ENCODE measurements at places on chromosomes 11 and 22.

DNA sequence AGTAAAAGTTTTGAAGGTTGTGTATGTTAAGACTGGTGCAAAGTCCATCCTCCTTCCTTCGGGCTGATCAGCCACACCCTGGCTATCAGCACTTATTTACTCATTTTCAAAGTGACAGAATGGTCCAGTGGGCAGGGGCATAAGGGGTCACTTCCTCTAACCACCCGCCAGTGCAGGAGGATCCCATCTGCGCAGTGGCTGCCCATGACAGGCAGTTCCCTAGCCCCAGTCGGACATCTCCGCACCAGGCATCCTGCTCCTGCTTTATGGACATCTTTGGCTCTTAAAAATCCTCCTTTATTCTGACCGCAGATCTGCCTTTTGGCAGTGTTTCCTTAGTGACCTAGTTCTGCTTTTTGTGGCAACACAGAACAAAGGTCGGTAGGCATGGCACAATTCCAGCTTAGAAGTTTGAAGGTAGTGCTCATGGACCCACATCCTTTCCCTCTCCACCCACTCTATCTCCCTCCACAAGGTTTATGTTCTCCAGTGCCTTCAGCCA, 55.9 kb downstream of the BMAL1 start:
- DNase-seq = no peak

- no peak for DNase-seq
These were observed 3.3 kb downstream of the TMEM121B start for GRCh38 chr22:17117890-17118289.

DNA sequence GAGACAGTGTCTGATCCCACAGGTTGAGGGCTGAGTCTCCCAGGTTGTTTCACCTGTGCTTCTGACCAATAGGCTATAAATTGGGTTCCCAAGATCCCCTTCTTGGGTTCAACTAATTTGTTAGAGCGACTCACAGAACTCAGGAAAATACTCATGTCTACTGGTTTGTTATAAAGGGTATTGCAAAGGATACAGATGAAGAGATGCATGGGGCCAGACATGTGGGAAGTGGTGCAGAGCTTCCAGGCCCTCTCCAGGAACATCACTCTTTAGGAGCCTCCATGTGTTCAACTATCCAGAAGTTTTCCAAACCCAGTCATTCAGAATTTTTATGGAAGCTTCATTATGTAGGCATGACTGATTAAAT, 4.7 kb downstream of the KLHL22 start:
- no peak for DNase-seq

- DNase-seq = no peak
These were observed 41.2 kb upstream of the KLHL35 start for GRCh38 chr11:75474240-75474639.

- DNase-seq = no peak
These were observed 85.2 kb upstream of the ARHGAP20 start for GRCh38 chr11:110797453-110797852.

DNA sequence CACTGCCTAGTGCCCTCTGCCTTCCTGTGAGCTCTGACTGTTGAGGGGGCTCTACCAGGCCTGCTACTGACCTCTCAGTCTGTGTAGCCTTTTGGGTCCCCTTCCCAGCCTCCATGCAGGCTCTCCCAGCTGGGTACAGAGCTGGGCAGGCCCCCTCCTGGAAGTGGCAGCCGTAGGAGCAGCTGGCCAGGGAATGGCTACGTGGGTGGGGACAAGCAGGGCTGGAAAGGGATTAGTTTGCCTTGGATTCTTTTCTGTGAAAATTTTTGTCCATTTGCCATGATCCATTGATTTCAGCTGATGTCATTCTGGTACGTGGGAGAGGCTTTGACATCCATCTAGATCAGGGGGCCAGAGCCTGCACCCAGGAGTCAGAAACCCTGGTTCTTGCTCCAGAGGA, 23.9 kb upstream of the NECTIN1 start:
- DNase-seq = no peak

- DNase-seq = no peak
These were observed 28.0 kb downstream of the OR8D1 start for GRCh38 chr11:124285610-124286344.

DNA sequence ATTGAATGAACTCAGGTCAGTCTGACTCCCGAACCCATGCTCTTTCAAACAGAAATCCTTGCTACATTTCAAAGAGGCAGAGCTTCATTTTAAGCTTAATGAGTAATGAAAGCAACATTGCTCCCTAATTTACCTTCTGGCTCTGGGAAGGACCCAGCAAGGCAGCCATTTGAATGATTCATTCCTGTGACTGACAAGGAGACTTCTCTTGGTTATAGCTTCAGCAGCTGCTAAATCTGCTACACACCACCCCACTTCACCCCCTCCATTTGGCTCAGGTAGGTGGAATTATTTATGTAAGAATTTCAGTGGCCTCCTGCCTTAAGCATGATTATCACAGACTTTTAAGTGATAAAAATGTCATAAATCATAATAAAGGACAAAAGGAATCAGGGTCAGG, 117.7 kb downstream of the KCNC1 start:
- no peak for DNase-seq

DNA sequence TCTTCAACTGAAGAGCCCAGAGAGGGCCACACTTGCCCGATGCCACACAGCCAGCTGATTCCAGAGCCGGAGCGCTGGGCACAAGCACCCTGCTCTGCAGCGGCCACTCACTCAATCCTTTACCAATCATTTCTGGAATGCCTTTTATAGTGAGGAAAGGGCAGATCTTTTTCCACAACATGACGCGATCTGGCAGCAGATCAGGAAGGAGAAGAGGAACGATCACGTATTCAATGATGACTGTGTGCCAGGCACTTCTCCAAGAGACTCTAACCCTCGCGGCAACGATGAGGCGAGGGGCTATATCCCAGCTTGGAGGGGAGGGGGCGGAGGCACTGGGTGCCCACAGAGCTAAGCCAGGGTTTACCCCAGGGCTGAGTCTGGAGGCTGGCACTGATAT, 56.3 kb upstream of the TCF20 start:
- DNase-seq = no peak

GRCh38 chr11:44789496-44789895, 62.7 kb downstream of the TSPAN18 start:
- DNase-seq = no peak

- DNase-seq = no peak
These were observed 4.6 kb downstream of the AP5B1 start for GRCh38 chr11:65776196-65776595.

DNA sequence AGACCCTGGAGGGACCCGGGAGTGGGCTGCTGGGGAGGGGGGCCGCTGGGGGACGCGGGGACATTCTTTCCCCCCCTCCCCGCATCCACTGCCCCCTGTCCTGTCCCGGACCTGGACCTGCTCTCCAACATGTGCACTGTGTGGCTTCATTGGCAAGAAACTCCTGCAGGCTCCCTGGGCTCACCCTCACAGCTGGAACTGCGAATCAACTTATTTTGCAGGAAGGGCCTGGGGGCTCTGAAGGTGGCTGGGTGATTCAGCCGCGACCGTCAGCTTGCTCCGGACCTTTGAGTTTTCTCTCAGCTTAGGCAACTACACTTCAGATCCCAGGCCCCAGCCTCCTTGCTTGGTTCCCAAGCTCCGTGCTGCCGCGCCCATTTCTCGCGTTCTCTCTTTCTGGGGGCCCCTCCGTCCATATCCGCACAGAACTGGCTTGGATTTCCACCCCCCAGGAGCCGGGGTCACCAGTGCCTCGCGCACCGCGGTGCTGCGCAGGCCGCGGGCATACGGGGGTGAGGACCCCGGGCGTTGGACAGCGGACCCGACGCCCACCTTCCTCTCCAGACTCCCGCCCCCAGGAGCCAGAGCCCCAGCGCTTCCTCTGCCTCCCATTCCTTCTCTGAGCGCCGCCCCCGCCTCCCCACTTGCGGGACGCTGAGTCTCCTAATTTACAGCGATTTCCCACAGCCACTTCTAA, 471 bp upstream of the AHNAK start:
- DNase-seq = no peak

DNA sequence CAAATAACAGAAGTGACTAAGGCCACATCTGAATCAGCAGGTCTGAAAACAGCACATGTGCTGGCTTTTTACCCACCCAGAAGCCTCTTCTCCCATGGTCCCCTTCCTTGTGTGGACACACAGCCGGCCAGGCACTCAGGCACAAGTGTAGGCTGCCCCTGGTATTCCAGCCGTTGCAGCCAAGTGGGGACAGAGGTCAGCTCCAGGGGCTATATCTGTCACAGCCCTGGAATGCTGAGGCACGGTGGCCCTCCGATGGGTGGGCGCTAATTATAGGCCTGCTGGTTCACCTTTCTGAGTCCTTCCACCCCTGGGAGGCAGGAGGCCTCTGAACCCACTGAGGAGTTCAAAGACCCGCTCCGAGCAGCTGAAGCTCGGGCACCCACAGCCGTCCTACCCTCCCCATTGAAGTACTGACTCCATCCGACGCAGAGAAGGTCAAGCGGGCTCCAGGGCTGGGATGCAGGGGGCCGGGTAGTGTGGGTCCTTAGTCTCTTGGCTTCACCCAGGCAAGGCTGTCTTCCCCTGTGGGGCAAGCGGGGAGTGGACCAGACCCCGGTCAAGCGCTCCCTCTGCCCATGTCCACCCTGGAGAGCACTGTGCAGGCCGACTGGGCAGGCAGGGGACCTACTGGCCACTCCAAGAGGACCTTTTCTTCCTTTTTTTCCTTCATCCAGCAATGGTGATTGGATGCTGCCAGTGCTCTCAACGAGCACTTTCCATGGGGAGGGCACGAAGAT, 14.3 kb downstream of the FGF3 start:
- DNase-seq = no peak

DNA sequence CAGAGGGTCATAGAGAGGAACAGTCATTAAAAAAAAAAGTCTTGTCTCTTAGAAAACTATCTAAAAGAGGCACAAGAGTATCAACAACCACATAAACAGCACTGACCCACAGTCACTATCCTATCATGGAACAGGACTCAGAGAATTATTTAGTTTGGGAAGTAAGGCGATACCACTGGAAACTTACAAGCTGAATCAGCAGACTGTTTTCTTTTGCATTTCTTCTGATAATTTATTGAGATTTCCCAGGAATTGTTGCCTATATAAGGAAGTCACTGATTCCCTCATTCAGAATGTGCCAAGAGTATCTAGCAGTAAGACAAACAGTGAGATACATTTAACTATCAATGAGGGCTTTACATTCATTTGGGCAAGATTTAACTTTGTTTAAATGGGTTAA, 304.1 kb downstream of the GUCY1A2 start:
- DNase-seq = no peak

DNA sequence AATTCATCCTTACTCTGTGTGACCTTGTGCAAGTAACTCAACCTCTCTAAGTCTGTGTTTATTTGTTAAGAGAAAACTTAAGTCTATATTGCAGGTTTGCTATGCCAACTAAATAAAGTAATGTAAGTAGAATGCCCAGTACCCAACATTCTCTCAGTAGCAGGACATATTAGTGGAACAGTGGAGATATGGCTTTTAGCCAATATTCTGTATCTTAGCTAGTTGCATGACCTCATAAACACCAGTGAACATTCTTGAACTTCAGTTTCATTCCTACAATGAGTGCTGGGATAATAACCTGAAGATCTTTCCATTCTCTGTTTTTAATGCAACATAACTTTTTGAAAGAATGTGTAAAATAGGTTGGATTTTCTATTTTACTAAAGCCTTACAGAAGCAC, 77.0 kb downstream of the RAB38 start:
- no peak for DNase-seq

- DNase-seq = no peak
These were observed at the start of gene SYT12 for GRCh38 chr11:67022961-67023956. SYT12 (plus strand) TSS chr11:67023134; CDS start chr11:67030145, 7,011 bp downstream.

DNA sequence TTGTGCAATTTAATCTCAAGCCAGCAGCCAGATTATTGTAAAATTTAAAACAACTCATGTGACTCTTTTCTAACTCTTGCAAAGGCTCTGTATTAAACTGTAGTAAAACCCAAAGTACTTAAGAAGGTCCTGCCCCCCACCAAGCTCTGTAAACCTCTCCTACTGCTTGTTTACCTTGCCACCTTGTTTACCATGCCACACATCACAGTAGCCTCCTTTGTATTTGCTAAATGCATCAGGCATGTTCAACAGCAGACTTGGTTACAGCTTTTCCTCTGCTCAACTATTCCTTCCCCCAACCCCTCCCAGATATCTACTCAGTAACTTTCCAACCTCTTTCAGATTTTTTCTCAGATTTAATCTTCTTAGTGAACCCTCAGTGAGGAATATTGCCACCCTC, 861.6 kb downstream of the METTL15 start:
- DNase-seq = no peak

DNA sequence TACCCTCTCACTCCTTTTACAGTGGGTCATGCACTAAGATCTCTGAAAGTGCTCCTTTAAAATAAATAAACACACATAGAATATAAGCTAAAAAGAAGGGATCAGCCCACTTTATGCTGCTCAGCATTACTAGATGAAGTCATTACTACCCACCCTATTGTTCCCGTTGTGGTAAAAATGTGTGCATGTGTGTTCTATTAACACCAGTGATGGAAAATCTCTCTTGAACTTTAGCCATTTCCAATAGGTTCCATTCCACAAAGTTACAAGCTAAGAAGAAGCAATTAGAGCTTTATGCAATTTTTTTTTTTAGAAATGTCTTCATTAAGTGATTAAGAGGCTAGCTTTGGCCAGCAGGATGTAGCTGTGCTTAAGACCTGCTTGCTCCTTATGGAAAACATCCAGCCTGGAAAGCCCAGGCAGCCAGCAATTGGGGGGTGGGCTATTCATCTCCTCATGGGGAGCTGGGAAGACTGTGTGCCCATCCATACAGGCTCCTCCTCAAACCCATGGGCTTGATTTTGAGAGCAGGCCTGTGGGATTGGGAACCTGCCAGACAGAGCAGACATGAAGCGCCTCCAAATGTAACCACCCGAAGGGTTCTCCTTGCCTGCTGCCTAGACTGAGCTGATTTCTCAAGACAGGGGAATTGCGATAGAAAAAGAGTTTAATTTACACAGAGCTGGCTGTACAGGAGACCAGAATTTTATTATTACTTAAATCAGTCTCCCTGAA, 92.9 kb upstream of the PARVA start:
- DNase-seq = no peak

DNA sequence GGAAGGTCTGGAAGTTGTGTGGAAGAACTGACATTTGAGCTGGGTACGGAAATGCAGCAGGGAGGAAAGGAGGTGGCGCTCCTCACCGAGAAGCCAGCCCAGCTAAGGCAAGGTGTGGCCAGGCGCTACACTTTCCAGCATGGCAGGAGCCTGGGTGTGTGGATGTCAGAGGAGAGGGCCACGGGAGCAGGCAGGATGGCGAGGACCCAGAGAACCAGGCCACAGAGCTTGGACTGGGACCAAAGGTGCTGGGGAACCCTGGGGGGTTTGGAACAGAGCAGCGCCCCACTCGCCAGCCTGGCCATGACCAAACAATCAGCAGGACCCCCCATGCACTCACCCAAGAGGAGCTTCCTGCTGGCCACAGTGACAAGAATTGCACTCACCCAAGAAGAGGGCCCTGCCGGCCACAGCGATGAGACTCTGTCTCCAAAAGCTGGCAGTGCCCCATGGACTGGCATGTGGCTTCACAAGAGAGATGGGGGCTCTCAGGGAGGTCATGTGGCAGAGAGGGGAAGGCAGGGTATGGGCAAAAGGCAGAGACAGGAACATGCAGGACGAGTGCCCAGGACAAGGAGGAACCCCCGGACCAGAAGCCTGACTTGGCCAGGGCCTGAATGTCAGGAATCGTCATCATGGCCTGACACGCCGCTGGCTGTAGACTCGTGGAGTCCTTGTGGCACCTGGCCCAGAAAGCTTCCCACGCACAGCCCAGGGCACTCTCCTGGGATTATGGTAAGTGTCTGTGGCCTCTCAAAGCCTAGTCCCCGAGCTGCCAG, 45.4 kb downstream of the IGF2 start:
- no peak for DNase-seq

Data from stimulated activated CD4-positive, alpha-beta T cell treated with anti-CD3 and anti-CD28 coated beads, Interleukin-1b, Interleukin-23, amount 100 ng/mL, for 1 hour (primary cell).